ENCODE measurements at places on chromosomes 16 and 17.

DNA sequence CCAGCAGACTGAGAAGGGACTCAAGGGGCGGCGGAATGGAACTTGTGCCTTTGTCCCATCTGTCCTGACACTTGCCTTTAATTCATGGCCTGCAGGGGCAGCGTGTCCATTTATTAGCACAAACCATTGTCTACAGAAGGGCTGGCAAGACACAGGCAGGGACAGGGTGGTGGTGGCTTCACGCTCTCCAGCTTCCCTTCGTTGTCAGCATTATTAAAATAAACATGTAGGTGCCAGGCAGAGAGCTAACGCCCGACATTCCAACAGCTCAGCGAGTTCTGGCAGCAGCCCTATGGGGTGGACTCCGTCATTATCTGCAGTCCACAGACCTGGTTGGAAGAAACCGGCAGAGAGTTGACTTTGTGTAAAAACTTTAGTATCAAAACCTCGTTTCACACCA, 16.3 kb downstream of the DNAI2 start:
- DNase-seq = no peak

DNA sequence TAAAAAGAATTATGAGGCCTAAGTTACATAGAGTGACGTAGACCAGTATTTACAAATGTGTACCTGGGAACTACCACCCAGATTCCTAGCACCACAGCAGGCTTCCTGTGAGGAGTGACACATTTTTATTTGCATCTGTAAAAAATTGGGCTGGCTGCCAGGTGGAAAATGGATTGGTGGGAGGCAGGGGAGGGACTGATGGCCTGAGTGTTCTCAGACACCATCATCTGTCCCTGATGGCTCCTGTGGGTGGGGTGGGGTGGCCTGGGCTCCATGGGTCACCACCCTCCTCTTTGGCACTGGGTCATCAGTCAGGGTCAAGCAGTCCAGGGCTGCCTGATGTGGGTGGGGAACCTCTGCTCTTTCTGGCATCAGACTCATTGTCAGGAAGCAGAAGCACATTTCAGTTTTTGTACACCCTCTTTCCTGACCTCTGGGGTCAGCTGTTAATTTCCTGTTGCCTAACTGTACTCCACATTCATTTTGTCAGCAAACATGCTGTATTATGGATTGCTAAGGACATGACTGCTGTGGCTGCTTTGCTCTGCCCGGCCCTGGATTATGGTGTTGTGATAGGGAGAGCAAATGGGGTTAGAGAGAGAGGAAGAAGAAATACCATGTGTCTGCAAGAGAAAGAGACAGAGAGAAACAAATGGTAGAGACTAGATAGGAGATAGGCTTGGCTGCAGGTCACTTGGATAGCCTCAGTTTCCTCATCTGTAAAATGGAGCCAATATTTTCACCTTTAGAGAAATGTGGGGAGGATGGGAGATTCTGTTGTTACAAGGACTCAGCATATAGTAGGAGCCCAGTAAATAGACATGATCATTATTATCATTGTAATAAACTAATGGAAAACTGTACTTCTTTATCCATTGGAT, 11.6 kb upstream of the MFAP4 start:
- no peak for DNase-seq

GRCh38 chr16:75458439-75458838, 6.0 kb downstream of the TMEM170A start:
- no peak for DNase-seq

GRCh38 chr16:3485821-3486505, 9.3 kb downstream of the C16orf90 start:
- no peak for DNase-seq
